CD4-positive, alpha-beta T cell treated with Interleukin-1 beta for 1 hour (primary cell): ENCODE measurements at places on chromosomes 16 and 17.
A peak's percentile ranks its signal among the peaks of the same experiment; 100 is the strongest.

DNA sequence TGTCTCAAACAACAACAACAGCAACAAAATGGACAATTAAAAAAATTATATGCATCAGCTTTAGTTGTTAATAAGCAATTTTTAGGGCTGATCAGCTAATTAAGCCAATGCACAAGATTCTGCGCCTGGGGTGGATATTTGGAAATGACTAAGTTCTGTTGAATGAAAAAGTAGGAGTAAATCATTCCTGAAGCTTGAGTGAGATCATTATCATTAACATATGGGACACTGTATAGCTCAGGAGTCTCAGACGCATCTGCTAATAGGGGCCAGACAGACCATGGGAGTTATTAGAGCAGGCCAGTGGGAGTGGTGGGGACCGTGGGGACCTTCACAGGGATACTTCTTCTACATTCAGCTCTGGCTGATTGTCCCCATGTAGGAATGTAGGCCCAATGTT is 22.8 kb downstream of the IRX5 start:
- no peak for DNase-seq

GRCh38 chr16:10497132-10498101 is 83.0 kb downstream of the EMP2 start:
- DNase-seq, result no peak

GRCh38 chr16:21713549-21714368 is 50.0 kb downstream of the OTOA start:
- no peak for DNase-seq

DNA sequence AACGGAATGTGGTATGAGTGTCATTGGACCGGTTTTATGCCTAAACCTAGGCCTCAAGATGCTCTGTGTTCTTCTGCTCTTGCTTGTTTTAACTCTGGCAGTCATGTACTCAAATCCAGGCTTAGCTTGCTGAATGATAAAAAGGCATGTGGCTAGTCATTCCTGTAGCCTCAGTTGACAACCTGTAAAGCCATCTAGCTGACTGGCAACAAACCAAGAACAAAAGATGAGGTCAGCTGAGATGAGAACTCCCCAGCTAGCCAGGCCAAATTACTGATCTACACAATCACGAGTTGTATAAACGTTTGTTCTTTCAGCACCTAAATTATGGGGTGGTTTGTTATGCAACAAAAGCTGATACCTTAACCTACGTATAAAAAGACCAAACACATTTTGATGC is 1406.0 kb upstream of the CDH8 start:
- DNase-seq, result no peak

GRCh38 chr17:77666462-77666861 is 292.0 kb upstream of the TNRC6C start:
- DNase-seq, result no peak

- DNase-seq, result no peak
These were observed 26.9 kb downstream of the RPRML start for GRCh38 chr17:46952115-46952514.

GRCh38 chr17:50093246-50093645 is 1.9 kb upstream of the PDK2 start:
- DNase-seq, result no peak

- DNase-seq, result no peak
These were observed 149.9 kb downstream of the CDK5R1 start for GRCh38 chr17:32636598-32637218.

DNA sequence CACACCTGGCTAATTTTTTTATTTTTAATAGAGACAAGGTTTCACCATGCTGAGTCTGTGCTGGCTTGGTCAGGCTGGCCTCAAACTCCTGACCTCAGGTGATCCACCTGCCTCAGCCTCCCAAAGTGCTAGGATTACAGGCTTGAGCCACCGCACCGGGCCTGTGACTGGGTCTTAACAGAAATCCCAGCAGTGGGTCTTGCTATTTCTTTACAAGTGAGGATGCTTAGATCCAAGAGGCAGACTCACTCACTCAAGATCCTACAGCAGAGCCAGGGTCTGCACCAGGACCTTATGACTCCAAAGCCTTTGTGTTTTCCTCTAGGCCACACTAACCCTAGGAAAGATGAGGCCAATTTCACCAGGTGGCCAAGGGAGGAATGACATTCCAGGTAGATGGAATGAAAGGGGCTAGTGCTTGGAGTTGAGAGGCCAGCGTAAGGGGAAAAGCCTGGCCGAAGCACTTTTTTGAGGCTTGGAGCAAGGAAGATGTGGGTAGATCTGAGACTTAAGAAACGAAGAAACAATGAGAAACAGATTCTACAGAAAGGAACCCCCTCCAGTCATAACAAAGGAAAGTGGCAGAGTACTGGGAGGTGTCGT is 5.7 kb upstream of the STAT5A start:
- DNase-seq, result no peak

GRCh38 chr17:44359006-44359405 is 4.6 kb downstream of the FAM171A2 start:
- DNase-seq, result no peak

DNA sequence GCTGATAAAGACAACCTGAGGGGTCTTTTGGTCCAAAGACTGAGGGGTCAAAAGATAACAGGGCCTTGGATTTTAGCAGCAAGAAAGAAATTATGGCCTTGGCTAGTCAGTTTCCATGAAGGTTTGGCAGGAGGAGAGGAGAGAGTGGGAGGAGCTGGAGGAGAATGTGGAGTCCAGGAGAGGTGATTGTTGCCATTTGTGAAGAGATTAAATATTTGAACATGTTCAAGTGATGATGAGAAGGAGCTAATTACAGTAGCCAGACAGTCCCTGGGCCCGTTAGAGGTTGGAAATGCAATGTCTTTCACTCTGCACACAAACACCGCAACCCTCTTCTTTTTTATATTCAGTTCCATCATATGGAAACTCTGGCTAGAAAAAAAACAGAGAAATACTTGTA is 68.6 kb downstream of the TNRC6C start:
- no peak for DNase-seq

GRCh38 chr16:64475627-64476351 is 646.1 kb downstream of the CDH11 start:
- DNase-seq, result no peak

DNA sequence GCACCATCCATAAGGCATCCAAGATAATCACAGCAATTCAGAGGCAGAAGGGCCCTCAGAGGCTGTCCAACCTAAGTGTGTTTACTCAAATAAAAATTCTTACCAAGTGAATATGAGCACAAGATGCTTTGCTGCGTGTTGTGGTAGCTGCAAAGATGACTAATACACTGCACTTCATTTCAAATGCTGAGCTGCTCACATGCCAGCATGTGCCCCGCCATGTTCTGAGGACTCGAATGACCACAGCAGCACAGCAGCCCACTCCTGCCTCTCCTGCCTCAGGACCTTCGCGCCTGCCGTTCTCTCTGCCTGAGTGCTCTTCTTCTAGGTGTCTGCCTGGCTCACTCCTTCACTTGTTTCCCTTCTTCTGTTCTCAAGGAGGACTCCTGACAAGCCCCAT is 19.0 kb downstream of the PIK3R5 start:
- no peak for DNase-seq

DNA sequence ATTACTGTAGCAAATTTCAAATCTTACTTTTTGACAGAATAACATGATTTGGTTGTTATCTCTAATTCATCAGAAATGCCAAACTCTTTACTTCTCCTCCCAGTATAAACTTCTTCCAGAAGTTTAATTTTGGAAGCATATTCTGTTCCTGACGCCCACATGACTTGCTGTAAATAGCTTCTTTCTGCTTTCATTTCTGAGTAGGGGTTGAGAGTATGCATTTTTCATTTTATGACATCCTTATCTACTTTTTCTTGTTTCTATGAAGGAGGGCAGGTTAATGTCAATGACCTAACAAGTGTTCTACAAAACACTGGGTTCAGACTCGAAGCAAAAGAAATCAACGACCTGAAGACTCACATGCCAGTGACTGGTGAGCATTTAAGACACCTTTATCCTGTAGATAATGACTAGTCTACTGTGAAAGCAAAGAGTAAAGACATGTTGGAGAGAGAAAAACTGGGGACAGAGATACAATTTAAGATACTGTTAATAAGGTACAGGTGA is 36.5 kb upstream of the EFCAB3 start:
- DNase-seq, result no peak

GRCh38 chr17:1783834-1784611 is 22.2 kb downstream of the SERPINF1 start:
- peak; percentile 71 for DNase-seq

DNA sequence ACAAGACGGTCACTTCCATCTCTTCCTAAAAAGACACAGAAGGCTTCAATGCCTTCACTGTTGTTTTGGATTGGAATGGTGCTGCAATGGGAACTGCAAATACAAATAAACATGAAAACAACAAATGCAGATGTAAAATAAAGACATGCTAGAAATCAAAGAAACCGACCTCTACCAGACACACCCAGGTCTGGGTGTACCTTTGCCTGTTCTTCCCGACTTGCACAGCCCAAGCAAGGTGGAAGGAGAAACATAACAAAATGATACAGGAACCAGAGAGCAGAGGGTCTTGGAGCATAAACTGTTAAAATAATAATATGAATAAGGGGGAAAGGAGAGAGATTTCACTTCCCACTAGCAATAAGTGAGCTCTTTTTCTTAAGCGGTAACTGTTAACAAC is 17.3 kb downstream of the RFFL start:
- no peak for DNase-seq

DNA sequence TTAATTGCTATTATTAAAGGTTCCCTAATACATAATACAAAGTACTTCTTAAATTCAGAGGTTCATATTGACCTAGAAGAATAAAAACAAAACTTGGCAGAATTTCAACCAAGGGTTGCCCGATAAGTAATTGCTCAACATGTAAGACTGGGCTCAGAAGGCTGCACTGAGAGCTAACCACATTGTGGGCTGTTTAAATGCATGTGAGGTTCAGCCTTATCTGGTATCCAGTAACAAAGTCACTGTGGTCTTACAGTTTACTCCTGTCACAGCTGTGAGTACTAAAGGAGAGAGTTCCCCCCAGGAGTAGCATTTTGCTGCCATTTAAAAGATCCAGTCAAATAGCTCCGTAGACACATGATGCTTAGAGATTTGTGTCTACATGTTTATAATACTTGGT is 1.6 kb upstream of the DHRS11 start:
- DNase-seq, result no peak

- DNase-seq, result no peak
These were observed 490.5 kb upstream of the CA10 start for GRCh38 chr17:52648995-52649394.

- no peak for DNase-seq
These were observed 16.4 kb downstream of the PIMREG start for GRCh38 chr17:6460531-6461161.

DNA sequence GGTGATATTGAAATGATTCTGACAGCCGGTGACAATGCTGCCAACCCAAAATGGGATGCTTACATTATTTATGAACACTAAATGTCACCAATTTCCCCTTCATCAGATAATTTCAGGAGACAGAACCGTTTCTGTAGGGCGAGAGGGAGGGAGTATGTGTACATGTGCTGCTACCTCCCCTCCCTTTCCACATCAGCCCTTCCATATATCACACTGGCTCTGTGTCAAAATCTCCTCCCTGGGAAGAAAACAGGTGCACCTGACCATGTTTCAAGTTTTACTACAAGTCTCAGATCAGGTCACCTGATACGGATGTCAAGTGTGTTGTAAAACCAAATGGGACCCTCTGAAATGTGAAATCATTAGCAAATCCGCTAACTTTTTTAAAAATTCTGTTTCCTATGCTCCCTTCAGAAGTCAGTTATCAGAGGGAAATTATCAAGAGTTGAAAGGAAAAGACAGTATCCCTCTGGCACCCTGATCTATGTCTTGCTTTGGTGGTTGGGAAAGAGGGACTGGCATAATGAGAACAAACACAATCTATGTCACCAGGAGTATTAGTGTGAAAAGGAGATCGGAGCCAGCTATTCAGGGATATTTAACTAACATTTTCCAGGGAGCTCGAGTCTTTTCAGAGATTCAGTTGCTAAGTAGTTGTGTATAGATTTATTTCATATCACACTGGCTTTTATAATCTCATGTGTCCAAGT is 1002.3 kb upstream of the CDH8 start:
- no peak for DNase-seq

GRCh38 chr17:41098481-41098880 is 539 bp upstream of the KRTAP4-8 start:
- no peak for DNase-seq

DNA sequence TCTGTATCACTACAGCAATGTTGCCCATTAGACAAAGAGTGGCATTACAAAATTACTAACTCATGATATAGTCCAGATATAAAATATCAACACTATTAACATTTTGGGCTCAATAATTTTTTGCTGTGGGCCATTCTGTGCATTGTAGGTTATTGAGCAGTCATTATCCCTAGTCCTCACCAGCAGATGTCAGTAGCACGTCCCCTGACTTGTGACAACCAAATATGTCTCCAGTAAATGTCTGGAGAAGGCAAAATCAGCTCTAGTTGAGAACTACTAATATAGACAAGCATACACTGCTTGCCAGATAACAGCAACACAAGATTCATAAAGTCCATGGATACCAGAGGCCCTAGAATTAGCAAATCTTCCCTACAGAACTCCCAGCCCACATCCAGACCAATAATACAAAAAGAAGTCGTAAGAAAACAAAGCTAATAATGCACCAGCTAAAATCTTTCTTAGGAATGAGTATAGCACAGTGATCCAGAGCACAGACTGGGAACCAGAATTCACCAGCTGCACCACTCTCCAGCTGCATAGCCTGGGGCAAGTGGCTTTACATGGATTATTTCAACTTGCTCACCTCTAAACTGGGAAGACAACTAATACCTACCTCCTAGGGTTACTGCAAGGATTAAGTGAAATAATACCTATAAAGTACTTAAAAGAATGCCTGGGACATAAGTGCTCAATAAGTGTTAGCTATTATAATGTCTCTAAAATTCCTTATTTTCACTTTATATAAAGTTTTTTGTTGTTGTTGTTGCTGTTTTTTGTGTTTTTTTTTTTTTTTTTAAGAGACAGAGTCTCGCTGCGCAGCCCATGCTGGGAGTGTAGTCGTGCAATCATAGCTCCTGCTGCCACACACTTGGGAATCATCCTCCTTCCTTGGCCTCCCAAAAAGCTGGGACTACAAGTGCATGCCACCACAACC is 23.7 kb downstream of the HELZ start:
- peak; percentile 46 for DNase-seq

GRCh38 chr17:45040459-45040858 is 11.0 kb downstream of the DCAKD start:
- no peak for DNase-seq

- peak; percentile 79 for DNase-seq
These were observed 4.2 kb downstream of the SOCS1 start for GRCh38 chr16:11251525-11252481.

- DNase-seq, result no peak
These were observed 893 bp downstream of the CTU2 start for GRCh38 chr16:88706965-88707826.
